ENCODE measurements at places on chromosomes 7 and 10.
A peak's percentile ranks its signal among the peaks of the same experiment; 100 is the strongest.

DNA sequence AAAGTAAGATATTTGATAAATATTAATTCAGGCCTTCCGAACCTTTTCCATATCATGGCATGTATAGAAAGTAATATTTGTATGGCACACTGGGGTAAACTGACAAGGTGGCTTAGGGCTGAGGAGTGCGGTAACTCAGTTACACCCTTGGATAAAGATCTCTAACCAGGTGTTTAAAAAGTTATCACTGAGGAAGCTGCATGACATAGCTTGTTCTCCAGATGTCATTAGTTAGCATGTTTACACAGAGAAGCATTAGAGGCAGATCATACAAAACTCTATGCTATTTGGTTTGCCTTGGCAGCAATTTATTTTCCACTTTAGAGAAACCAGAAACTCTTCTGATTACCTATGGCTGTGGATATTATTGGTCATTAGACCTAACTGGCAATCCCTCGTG, 118.2 kb downstream of the ST7 start:
- DNase-seq: no peak

DNA sequence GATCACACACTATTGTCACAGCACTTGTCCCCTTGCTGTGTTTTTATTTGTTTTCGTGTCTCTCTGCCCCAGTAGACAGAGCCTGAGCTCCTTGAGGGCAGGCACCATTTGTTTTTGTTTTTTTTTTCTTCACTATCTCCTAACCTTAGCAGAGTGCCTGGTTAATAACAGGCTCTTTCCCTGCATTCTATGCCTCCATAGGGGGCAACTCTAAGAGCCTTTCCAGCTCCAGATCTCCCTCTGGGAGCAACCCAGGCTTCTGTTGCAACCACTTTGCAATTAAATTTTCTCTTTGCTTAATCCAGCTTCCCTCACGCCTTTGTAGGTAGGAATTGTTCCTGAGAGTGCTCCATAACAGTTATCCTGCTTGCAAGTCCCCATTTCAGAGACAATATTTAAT, 148.4 kb downstream of the PLXDC2 start:
- no peak for DNase-seq

DNA sequence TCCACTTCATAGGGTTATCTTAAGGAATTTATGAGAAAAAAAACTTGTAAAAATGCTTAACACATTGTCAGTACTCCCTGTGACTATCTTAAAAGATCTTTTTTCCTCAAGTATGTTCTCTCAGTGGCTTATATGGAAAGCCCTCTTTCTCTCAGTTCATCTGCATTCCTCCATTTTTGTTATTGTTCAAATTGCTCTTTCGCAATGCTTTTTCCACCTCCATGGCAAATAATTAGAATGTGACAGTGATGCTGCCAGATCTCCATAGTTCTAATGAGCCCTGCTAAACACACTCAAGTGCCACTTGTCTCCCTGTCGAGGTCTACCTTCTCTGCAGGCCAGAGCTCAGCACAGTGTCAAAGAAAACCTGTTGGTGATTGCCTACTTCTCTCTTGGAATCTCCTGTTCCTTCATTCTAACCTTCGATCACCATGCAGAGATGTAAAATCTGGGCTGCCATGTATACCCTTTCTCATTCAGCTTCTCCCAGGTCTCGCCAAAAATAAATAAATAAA, 37.2 kb upstream of the ABCB5 start:
- DNase-seq: no peak

DNA sequence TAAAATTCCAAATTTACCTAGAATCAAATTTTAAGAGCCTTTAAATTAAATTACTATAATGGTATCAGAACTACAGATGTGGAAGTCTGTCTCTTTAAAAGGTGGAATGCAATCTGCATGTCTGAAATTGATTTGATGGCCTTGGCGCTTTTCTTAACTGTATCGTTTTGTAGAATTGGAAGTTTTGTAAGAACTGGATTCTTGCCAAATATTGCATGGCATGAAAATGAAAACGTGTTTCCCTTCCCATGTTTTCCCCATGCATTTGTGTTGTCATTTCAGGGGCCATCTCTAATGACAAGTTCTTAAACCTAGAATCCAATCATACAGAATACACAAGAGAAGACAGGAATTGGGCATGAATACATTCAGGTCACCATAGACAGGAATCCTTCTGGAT, 162.5 kb downstream of the KIAA1217 start:
- DNase-seq: no peak

DNA sequence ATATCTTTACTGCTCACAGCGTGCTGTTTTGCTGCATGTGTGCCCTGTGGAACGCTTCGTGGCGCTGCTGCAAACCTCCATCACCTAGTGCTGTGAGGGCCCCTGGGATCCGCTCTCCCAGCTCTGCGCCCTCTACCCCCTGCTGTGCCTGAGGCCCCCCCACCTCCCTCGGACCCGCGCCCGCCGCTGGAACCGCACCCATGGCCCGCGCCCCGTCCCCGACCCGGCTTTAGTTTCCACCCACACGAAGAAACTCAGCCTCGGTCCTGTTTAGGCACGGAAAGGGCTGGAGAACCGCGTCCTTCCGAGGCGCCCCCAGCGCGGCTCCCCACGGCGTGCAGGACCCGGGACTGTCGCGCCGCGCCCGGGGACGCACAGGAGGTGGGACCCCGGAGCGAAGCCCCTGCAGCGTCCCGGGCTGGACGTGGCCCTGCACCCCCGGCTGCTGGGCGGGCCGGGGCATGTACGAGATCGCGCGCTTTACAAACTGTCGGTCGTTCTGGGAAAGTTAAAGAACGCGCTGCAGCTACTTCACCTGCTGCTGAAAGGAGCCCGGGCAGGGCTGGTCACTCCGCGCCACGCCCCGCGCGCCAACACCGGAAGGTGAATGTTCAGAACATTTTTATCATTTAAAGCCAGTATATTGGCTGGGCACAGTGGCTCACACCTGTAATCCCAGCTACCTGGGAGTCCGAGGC, 54.3 kb downstream of the BMS1 start:
- DNase-seq: no peak

DNA sequence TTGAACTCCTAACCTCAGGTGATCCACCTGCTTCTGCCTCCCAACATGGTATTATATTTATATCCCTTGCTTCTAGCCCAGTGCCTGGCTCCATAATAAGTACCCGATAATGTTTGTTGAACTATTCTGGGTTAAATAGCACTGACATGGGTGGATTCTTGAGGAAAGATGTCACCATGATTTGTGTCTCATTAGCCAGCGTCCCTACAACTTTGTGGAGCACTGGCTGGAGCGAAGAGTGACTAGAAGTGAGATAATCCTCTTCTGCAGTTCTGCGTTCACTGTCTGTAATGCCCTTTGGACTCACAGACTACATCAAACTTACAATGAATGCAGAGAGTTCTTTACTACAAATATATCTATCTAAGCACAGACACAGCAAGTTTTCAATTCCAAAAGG, 16.9 kb upstream of the AKR1E2 start:
- DNase-seq: no peak

- no peak for DNase-seq
Measured at GRCh38 chr10:110498087-110498981, 627 bp downstream of the DUSP5 start.

DNA sequence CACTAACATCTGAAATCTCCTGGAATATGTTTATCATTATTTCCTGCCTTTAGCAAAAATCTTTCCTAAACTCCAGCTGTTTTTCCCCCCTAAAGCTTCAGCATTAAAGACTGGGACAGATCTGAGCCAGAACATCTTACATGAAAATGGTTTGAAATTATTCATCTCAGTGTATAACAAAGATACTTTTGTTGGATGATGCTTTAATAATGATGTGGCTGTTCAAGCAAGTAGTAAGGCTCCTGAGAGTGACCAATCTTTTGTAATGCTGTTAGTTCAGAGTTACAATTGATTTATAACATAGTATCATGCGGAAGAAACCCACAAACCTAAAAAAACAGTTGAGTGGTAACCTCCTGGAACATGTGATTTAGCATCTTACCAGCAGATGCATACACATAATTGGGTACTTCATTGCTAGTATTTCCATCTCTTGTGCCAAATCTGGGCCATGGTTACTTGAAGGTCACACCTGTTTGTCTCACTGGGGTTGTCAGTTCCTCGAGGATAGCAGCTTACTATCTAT, 1.5 kb downstream of the BZW2 start:
- no peak for DNase-seq

DNA sequence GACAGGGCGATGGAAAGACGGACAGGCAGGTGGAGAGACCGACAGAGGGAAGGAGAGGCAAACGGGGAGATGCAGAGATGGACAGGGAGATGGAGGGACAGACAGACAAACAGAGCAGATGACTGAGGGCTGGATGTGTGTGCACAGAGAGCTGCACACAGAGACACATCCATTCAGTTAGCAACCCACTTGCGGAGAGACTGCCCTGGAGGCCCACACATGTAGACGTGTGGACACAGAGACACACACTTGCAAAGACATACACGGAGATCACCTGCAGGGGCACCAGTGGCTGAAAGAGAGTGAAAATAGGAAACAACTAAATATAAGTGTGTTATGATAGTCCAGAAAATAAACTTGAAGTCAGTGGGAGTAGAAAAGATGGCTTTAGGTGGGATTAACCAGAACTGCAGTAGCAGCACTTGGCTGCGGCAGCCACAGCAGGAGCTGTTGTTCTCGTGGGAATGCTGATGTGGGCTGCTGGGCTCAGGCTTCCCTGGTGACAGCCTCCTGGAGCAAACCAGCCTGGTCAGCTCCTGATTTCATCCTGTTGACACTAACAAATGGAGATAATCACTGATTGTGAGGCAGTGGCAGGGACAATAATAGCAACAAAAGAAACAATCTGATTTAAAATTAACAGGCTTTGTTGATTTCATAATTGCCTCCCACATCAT, 134.1 kb downstream of the CCNY start:
- no peak for DNase-seq

- no peak for DNase-seq
Measured at GRCh38 chr10:78556705-78557432, 511.9 kb upstream of the ZMIZ1 start.

DNA sequence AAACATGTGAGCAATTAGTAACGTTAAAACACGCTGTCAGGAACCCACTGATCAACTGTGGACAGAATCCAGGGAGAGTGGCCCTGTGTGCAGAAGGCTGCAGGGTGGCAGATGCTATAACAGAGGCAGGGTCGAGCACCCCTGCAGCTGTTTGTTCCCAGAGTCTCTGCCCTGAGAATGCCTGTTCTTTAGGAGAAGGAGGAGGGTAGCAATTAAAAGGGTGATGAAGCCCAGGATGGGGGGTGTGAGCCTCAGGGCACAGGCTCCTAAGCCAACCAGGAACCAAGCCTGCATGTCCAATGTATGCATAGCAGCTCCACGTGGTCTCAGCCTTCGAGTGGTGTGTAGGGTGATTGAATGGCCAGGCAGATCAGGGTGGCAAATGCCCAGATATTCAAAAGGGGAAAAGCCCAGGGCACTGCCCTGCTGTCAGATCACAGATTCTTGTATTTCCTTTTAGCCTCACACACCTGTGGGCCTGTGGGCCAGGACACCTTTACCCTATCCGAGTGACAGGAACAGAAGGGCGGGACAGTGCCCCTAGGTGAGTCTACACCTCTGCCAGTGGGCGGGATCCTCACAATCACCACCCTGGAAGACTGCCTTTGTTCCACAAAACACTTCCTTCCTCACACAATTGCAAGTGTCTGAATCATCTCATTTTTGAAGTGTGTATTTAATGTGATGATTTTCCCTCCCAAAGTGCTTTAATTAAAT, 7.3 kb downstream of the WDFY4 start:
- DNase-seq: no peak

DNA sequence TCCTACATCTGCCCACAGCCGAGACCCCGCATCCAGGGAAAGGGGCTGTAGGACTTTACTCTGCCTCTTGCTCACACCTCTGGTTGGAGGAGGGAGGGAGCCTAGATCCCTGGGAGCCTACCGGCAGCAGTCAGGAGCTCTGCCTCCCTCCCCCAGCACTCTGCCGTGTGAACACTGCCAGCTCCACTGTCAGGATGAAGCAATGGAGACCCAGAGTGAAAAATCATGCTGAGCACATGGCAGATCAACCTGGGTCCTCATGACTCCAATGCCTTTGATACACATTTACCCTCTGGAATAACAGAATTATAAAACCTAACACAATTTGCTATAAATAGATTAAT, 477.7 kb downstream of the TNS3 start:
- DNase-seq: no peak

- no peak for DNase-seq
Measured at GRCh38 chr7:140276001-140276400, 99.2 kb upstream of the KDM7A start.

- no peak for DNase-seq
Measured at GRCh38 chr7:28483908-28484605, 71.7 kb downstream of the CREB5 start.

- DNase-seq: no peak
Measured at GRCh38 chr10:114492351-114493037, 88.2 kb upstream of the AFAP1L2 start.

GRCh38 chr10:123560301-123561140, 105.6 kb upstream of the GPR26 start:
- no peak for DNase-seq

GRCh38 chr10:27745732-27746396, at the start of gene MKX:
TSS of gene MKX (minus strand) at chr10:27745819. CDS start at chr10:27743415, 2,404 bp downstream.
- peak; percentile 62 for DNase-seq

- DNase-seq: no peak
Measured at GRCh38 chr10:101838416-101838970, 5.1 kb downstream of the KCNIP2 start.

DNA sequence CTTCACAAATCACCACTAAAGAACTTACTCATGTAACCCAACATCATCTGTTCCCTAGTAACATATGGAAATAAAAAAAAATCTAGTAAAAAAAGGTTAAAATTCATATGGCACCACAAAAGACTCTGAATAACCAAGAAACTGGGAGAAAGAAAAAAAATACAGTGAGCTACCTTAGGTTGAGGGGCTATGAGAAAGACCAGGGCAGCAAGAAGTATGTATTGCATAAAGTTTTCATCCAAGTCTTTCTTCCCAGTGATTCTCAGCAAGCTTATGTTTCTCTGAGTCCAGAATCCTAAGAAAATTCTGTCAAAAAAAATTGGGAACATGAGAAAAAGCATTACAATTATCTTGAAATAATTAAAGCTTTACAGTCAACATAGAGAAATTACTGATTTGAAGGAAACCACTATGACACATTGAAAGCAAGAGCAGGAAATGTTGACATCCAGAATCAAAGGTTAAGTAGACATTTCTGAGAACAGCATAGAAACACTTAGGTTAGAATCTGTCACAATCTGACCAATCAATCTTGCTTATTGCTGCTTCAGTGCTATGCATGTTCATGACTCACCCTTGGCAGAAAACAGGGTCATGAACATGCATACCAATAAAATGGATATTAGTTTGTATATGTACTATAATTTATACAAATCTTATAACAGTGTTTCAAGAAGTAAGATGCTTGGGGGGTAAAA, 494.0 kb upstream of the POT1 start:
- no peak for DNase-seq
